ENCODE measurements at places on chromosomes 7 and 10.

GRCh38 chr7:87152897-87153641, 816 bp downstream of the DMTF1 start:
- peak; percentile 23 for DNase-seq

DNA sequence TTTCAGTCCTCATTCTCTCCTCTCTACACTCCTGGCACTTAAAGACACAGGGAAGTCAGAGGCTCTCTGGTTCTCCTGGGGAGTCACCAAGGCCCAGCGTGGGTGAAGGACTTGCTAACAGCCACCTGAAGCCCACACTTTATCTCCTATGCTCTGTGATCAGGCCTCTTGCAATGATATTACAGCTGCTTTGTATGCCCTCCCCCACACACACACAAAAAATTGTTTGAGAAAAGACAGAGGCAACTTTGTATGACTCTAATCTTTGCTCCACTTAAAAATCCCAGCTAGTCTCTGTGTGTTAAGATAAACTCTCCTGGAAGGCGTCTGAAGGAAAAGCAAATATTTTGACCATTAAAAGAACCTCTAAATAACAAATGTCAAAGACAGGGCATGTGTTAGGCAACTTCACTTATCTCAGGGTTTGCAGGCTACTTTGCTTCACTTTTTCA, 507.2 kb downstream of the TNS3 start:
- DNase-seq: no peak

- no peak for DNase-seq
These were observed 21.6 kb downstream of the TBATA start for GRCh38 chr10:70763567-70763966.

GRCh38 chr10:30437031-30437841, 3.3 kb downstream of the MAP3K8 start:
- DNase-seq: no peak

DNA sequence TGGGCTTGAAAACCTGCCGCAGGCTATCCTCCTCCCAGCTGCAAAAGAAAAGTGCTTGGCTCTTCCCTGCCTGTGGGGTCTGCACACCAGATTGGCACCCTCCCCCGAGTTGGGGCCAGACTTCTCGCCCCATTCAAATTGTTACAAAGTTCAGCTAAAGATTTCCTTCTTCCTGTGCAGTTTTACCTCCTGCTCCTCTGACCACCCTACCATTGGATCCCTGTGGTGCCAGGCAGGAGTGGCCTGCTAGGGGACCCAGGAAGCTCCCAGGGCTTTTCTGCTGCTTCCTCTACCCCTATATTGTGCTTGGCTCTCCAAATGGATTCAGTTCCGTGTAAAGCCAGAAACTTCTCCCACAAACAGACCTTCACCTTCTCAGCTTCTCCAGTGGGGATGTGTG, 135.1 kb upstream of the GAD2 start:
- no peak for DNase-seq
